ENCODE measurements at places on chromosomes 2 and 18.

DNA sequence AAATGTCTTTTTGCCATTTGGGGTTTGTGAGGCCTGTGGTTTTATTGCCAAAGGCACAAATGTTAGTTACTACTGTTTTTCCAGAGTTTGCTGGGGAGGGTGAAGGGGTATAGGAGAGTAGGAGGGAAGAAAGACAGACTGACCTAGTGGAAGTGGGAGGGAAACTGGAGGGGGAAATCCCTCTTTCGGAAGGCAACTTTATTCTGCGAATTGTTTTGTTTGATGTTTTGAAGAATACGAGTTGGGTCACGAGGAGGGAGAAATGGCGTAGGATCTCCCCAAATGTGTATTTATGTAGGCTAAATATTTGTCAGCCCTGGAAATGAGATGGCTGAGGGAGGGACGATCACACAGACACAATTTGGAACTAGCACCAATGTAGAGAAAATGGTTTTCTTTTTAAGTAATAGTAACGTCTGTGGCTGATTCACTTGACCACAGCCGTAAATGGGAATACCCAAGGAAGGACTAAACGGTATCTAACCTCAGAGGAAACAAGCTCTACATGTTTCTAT is 172.3 kb downstream of the ICOS start:
- peak; percentile 4 for DNase-seq

- DNase-seq = no peak
Measured at GRCh38 chr2:231429901-231430300, 34.4 kb downstream of the NCL start.

- peak; percentile 7 for DNase-seq
Measured at GRCh38 chr2:195532628-195533271, 124.3 kb upstream of the SLC39A10 start.

DNA sequence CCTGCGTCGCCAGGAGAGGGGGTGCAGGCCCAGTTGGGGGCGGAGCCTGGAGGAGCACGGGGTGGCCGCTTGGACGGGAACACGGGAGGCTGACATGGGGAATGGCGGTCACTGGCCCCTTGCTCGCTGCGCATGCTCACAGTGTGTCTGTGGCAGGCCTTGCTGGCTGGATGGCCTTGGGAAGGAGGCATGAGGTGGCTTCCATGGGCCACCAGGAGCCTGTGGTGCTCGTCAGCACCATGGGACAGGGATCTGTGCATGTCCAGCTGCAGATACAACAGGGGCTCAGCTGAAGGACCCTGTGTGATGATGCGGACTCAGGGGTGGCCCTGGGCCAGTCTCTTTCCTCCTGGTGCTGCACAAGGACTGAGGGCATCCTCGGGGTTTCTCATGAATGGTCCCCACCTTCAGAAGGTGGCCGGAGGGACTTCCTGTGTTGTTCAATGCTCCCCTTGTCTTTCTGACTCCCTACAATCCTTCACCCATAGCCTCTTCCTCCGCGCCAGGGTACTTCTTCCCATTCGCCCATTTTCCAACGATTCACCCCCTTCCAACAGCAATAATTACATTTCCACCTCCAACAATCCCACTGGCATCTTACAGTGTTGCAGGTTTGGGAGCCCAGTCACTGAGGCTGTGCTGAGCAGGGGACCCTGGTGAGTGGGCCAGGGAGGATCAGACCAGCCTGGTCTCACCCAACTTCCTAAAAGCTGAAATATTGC is 3.4 kb upstream of the SP140L start:
- DNase-seq = no peak

DNA sequence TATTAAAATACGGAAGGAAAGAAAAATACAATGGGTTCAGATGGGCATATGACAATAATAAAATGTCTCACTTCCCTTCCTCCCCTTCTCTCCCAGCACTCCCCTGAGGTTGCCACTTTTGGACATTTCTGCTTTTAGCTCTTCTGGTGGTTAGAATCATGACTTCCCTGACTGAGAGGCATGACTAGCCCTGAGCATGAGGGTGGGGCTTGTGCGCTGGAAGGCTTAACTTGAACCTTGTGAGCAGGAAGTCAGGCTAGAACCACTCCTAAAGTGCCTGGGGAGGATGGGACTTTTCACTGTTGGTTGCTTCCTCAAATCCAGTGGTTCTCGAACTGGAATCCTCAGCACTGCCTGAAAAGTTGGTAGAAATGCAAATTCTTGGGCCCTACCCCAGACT is 19.7 kb upstream of the ARHGAP25 start:
- no peak for DNase-seq

Data from eye (tissue), 1 donor.